ENCODE measurements at places on chromosomes 2 and 18.

DNA sequence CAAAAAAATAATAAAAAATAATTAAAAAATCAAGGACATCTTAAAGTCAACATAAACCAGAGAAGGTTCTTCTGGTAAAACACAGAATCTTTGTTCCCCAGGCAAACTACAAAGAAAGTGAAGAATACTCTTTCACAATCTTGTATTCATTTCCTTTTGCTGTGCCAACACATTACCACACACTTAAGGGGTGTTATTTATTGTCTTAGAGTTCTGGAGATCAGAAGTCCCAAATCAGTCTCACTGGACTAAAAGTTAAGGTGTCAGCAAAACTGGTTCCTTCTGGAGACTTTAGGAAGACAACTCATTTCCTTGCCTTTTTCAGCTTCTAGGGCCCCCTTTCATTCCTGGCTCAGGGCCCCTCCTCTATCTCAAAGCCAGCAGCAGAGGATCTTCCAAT, 12.2 kb upstream of the CAB39 start:
- DNase-seq = no peak

GRCh38 chr18:23793051-23793450, 103.8 kb downstream of the LAMA3 start:
- no peak for DNase-seq

DNA sequence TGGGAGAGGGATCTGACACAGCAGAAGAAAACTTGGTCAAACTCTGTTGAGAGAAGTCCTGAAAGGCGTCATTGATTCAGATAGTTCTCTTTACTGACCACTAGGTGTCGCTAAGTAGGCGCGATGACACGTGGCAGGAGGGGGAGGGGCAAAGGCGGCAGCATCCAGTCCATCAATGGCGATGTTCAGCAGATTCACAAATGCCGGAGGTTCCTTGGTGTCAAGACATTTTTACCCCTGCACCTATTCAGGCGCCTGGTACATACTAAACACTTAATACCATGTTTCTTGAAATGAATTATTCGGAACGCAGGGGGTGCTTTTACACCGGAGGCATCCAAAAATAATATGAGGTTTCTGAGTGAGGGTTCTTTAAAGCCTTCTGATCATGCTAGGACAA, 3.0 kb upstream of the PLEK start:
- DNase-seq = peak; percentile 28

DNA sequence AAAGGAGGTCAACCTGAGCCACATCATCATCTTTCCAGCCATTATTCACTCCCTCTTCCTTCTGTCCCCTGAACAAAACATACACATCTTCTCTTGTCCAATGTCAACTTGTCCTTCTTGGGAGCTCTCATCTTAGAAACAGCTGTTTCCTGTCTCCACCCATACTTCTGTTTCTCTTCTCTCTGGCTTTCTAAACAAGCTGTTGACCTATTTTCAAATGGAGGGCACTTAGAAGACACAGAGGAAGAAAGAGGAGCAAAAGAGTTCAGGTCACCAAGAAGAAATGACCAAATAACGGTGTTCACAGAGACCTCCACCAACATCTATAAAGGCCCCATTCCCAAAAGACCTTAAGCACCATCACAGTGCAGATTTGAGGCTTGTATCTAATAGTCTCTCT, 355.9 kb upstream of the HNRNPA3 start:
- DNase-seq = no peak

GRCh38 chr2:84458551-84459017, 496 bp downstream of the SUCLG1 start:
- DNase-seq = no peak

GRCh38 chr2:11977766-11978524, 231.5 kb downstream of the LPIN1 start:
- DNase-seq = no peak

DNA sequence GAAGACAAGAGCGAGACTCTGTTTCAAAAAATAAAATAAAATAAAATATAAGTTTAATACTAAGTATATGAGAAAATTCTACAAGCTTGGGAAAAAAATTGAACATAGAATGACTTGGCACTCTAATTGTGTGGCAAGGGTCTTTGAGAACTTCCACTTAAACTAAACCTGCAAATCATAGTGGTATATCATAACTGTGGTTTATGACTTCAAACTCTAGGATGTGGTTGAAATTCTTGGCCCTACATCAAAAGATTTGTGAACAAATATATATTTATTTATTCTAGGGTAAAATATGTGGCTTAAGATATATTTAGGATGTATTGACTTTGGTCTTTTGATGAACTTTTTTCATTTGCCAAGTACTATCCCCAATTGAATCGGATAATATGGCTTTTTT, 3.1 kb upstream of the FAM171B start:
- DNase-seq = no peak

DNA sequence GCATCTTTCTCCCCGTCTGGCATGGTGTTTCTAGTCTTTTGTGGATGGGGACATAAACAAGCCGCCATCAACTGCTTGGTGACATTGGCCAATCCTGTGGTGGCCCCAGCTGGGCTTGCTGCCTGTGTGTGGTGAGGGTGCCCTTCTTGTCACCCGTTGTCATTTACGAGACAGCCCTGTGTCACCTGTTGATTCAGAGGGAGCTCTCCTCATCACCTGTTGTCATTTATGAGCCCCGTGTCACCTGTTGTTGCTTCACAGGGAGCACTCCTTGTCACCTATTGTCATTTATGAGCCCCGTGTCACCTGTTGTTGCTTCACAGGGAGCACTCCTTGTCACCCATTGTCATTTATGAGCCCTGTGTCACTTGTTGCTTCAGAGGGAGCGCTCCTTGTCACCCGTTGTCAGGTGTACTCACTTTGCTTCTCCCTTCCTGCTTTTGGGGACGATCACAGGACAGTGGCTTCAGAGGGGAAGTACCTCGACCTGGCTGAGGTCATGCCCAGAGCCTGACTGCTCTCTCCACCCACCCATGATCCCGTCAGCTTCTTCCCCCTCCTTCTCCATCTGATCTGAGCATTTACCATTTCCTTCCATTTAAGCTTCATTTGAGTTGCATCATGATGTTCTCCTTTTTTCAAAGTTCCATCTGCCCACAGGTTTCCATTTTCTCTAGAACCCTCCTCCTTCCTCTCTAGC, 29.1 kb downstream of the HPCAL1 start:
- no peak for DNase-seq

DNA sequence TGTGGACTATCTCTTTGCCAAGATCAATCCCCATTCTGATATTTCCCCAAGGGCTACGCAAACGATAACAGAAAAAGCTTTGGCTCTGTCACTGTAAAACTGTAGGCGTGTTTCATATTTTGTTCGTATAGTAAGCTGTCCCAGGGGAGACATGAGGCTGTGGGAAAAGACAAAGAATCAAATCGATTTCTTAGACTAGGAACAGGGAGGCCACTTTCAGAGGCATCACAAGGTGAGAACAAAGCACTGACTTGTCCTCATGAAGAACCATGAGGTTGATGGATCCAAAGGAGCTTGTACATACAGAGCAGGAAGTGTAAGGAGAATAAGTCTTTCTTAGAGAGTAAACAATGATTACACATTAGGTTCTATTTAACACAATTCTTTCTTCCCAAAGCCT, 255.7 kb downstream of the HNMT start:
- DNase-seq = peak; percentile 12

- DNase-seq = no peak
These were observed 528.6 kb downstream of the ZNF516 start for GRCh38 chr18:75966431-75966830.

DNA sequence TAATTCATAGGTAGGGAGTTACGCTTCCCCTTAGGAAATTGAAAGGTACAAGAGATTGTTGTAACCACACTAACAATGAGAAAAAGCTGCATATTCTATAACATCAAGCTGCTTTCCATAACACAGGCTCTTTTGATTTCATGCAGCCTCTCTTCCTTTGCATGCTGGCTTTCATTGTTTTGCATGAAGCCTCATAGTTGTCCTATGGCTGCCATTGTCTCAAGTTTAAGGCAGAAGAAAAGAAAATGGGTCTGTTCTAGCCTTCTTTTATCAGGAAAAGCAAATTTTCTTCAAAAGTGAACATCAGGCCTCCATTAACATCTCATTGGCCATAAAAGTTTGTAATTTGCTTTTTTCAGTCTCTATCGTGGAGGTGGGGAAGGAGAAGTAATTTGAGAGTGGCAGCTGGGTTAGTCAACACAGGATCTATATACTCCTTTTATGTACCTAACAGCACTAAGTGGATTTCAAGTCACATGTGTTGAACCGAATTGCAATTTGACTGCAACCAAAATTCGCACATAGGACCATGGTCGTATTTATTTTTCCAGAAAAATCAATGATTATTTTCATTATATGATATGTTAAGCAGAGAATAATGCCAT, 248.5 kb upstream of the RND3 start:
- no peak for DNase-seq

DNA sequence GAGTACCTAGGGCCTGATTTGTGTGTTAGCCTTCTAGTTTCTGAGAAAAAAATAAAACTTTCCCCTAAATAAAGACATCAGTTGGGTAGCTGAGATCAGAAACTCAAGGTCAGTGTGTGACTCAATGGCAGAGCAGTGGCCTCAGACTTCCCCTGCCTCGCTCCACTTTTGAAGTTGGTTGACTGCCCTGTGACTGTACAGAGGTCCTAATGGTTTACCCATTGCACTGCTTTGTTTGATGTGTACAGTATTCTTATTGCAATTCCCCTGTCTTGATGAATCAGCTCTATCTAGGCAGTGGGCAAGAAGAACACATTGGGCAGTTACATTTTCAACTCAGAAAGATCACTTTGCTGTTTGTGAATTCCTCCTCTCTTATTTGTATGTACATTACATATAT, 315.7 kb downstream of the KCNS3 start:
- DNase-seq = no peak

- DNase-seq = no peak
These were observed 797.2 kb downstream of the SATB2 start for GRCh38 chr2:198660501-198660900.

- DNase-seq = no peak
These were observed 125.9 kb upstream of the CTDP1 start for GRCh38 chr18:79553696-79554095.

DNA sequence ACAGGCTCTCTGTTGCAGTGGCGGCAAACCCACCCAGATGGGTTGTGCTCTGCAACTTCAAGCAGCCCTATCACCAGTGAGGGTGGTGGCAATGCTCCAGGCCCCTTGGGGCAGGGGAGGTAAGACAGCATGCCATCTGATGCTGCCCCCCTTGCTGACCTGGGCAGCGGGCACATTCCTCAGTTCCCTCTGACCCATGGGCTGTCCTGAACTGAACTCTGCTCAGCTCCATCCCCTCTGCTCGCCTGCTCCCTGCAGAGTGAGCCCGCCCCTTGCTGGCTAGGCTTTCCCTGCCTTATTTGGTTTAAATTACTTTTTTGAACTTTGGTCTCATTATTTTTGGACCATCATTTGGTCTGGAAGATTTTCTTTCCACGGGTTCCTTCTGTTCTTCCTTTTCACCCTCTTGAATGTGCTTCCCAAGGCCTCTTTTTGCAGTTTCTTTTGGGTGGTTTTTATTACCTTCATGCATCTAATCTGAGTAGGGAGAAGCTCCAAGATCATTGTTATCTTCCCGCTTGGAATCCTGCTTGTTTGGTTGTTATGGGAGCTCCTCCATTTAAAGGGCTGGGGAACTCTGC, 565.4 kb downstream of the TNS1 start:
- DNase-seq = no peak

- no peak for DNase-seq
These were observed 1.2 kb upstream of the CENPA start for GRCh38 chr2:26784570-26785234.

- DNase-seq = no peak
These were observed 437.2 kb upstream of the PKDCC start for GRCh38 chr2:41610501-41611190.

DNA sequence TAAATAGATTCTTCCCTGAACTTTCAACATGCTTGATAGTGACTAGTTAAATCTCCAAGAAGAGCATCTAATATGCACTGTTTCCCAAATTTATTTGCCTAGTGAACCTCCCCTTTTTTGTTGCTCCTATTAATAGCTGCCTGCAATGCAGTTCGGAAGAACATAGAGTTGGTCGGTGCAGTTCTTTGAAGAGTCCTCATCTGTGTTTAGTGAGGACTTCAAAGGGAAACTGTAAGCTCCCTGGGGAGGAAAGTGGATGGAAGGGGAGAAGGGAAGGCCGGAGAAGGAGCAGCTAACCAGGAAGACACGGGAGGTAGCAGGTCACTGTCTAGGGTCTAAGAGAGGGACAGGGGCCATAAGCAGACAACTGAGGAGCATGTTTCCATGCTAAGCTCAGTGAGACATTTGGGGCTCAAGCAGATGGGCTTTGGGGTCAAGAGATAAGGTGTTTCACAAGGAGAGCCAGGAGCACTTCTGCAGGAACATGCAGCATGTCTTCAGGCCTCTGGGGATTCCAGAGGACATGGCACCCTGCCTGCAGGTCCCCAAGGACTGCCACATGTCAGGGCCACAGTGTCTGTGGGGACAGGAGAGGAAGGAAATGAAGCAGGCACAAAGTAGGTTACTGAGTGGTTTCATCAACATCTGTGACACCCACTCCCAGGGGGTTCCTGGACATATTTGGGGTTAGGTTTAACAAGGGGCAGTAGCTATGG, 48.7 kb upstream of the ANXA4 start:
- no peak for DNase-seq

DNA sequence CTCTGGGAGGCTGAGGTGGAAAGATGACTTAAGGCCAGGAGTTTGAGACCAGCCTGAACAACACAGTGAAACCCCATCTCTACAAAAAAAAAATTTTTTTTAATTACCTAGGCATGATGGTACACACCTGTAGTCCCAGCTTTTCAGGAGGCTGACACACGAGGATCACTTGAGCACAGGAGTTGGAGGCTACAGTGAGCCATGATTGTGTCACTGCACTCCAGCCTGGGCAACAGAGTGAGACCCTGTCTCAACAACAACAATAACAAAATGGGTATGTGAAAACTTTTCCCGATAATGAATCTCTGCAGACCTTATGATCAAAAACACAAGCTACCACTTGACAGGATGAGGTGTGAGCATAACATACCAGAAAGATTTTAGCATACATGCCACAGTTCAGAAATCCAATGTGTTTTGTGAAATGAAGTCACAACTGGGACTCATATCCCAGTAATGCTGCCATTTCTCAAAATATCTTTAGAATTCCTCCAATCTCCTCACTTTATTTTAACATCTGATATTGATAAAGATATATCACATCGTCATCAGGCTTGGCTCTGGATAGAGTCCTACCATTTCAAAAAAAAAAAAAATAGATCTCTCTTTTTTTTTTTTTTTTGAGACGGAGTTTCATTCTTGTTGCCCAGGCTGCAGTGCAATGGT, 74.0 kb upstream of the PELI1 start:
- DNase-seq = no peak

DNA sequence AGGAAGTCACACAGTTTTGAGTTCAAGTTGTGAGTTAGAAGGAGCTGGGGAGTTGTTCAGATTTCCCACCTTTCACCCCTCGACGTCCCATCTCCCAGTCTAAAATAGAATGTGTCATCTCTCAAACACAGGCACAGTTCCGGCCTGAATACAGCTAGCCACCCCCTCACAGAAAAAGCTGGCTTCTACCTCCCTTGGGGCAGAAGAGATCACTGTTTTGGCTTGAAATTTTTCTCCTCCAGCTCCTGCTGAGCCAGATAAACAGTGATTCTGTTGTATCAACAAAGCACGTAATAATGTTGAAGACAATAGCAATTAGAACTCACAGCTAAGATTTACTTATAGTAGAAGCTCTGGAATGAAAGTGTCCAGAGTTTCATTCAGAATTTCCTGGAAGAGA, 74.7 kb downstream of the KIAA2012 start:
- no peak for DNase-seq
